ENCODE measurements at places on chromosomes 13 and 19.

DNA sequence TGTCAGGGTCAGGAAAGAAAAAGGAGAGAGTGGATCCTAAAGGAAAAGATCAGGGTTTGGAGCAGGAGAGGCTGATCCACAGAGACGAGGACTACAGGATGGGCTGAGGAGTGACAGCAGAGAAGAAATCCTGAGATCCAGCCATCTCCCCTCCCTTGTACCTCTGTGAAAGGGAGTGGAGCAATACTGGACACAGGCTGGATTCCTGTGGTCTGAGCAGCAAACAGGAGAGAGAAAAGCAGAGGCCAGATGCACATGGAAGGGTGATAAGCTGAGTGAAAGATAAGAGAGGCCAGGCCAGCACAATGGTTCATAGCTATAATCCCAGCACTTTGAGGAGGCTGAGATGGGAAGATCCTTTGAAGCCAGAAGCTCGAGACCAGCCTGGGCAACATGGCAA, 472.1 kb upstream of the TSHZ3 start:
- DNase-seq, result no peak

GRCh38 chr13:20525144-20525600, 485 bp downstream of the CRYL1 start:
- no peak for DNase-seq

DNA sequence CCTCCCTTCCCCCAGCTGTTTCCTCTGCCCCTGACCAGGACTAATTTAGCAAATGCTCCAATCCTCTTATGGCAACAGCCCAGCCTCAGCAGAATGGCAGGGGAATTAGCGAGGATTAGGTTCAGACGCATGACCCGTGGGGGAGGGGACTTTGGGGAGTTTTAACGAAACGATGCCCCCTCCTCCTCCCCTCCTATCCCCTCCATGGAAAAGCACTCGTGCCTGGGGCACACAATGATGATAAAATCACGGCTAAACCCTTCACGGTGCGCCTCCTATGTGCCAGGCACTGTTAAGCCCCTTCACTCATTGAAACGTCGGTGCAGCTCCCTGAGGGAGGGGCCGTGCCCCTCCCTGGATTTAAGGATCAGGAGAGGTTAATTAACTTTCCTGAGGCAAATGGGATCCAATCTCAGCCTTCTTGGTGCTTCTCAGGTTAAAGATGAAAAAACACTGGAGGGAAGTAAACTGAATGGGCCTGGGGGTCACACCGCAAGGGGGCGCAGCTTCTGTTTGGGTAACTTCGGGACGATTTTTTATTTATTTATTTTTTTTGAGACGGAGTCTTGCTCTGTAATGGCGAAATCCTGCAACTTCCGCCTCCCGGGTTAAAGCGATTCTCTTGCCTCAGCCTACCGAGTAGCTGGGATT, 10.1 kb upstream of the TPRX2 start:
- no peak for DNase-seq

- DNase-seq, result no peak
Measured at GRCh38 chr19:50647879-50648615, 1.2 kb upstream of the C19orf81 start.

DNA sequence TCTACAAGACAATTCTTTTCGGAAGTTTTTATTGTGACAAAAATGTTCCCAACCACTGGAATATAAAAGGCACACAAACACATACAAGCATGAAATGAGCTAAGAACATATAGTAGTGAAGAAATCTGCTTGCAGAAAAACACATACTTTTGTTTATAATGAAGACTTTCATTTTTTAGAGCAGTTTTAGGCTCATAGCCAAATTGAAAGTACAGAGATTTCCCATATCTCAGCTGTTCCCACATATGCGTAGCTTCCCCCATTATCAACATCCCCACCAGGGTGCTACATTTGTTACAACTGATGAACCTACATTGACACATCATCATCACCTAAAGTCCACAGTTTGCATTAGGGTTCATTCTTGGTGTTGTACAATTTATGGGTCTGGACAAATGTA, 249.4 kb downstream of the KCTD12 start:
- no peak for DNase-seq

- DNase-seq, result no peak
Measured at GRCh38 chr19:6773323-6773931, 919 bp downstream of the VAV1 start.

DNA sequence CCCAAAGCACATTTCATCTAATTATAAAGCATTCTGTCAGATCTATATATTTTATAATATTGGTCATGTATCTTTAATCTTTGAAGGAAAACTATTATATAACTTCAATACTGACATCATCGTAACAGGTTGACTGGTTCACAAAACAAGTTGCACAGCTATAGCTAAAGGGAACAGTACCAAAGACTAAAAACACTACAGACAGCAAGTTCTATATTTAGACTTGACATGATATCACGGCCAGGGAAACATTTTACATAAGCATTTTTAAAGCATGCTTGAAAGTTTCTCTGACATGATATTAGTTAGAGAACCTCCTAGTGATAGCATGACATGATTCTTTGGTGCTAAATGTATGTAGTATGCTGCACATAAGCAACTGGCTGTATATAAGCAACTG, 182.5 kb downstream of the NDFIP2 start:
- no peak for DNase-seq
